ENCODE measurements at places on chromosomes 2 and 18. TPM values are rescaled to one million over a fixed set of nuclear protein-coding genes. Genes with fewer than 3 reads are reported as not detected.

DNA sequence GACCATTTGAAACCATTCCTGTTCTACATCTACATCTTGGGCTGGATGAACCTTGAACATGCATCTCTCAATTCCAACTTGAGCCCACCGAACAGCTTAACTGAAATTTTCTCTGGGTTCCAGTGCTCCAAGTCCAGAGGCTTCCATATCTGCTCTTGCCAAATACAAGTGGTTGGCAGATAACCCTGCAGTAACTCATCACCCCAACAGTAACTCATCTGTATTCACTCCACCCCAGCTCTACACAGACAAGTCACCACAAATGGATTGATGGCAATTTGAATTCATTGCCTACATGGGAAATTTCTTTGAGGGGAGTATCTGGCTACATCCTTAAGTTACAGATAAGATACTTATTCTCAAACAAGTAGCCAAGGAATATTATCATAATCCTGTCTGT is 502.4 kb upstream of the TNP1 start:
- no peak for DNase-seq
- no peaks in the 10 kb centered on the region for H3K36me3 ChIP-seq
- no peak overlapping the region for H3K27ac ChIP-seq
- peaks cover 4% of the 10 kb centered on the region for H3K27me3 ChIP-seq

DNA sequence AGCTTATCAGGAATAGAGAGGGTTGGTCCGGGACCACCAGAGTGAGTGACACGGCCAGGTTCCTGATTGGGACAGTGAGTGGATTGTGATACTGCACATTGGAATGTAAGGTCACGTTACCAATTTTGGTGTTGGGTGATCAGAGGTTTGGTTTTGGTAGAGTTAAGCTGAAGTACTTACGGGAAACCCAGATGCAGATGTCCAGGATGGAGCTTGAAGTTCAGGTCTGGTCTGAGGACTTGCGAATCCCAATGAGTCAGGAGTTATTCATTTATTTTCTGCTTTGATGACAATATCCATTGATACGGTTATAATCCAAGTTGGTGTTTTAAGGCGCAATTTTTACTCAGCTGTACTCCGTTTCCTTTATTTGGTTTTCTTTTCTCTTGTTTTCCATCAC is 273.6 kb downstream of the ALPK2 start:
- H3K27me3 ChIP-seq = no peaks in the 10 kb centered on the region
- H3K4me3 ChIP-seq = no peak overlapping the region
- DNase-seq = no peak
- no peaks in the 10 kb centered on the region for H3K4me1 ChIP-seq

The PECR gene
- 30.3 TPM for total RNA-seq

The SFT2D3 gene
- 5.5 TPM for total RNA-seq

DNA sequence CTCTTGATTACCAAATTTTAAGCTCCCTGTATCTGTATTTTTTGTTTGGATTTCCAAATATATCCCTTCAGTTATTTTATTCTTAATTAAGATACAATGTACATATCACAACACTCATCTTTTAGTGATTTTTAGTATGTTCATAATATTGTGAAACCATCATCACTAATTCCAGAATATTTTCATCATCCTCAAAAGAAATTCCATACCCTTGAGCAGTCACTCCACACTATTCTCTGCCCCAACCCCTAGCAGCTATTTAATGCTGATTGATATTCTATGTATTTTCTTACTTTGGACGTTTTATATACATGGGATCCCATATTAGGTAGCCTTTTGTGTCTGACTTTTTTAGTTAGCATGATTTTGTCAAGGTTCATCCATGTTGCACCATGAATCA is 127.4 kb upstream of the SLC8A1 start:
- no peak for DNase-seq
- H3K36me3 ChIP-seq = no peaks in the 10 kb centered on the region
- no peaks in the 10 kb centered on the region for H3K27me3 ChIP-seq
- no peak overlapping the region for H3K27ac ChIP-seq
- no peak overlapping the region for H3K4me3 ChIP-seq

The TWIST2 gene
- not detected for total RNA-seq

The SLC5A7 gene
- total RNA-seq = not detected

The FTCDNL1 gene
- 1.9 TPM for total RNA-seq

- H3K36me3 ChIP-seq = no peaks in the 10 kb centered on the region
- H3K27ac ChIP-seq = no peak overlapping the region
- DNase-seq = no peak
- no peak overlapping the region for H3K4me3 ChIP-seq
These were observed 69.4 kb upstream of the COPS8 start for GRCh38 chr2:237016121-237016915.

The GPR148 gene
- total RNA-seq = not detected

- peaks cover 11% of the 10 kb centered on the region for H3K4me1 ChIP-seq
- no peak overlapping the region for H3K27ac ChIP-seq
- no peaks in the 10 kb centered on the region for H3K27me3 ChIP-seq
- no peaks in the 10 kb centered on the region for H3K36me3 ChIP-seq
- no peak for DNase-seq
These were observed 50.9 kb downstream of the NCAPH start for GRCh38 chr2:96386470-96386869.

- H3K36me3 ChIP-seq = no peaks in the 10 kb centered on the region
- H3K27me3 ChIP-seq = no peaks in the 10 kb centered on the region
- H3K4me3 ChIP-seq = no peak overlapping the region
- no peak overlapping the region for H3K27ac ChIP-seq
These were observed 106.9 kb downstream of the FBXO15 start for GRCh38 chr18:74040459-74041332.

GRCh38 chr2:37721201-37721560 is 49.7 kb upstream of the CDC42EP3 start:
- H3K4me1 ChIP-seq = peaks cover 2% of the 10 kb centered on the region
- no peak overlapping the region for H3K4me3 ChIP-seq
- no peak overlapping the region for H3K27ac ChIP-seq
- H3K27me3 ChIP-seq = no peaks in the 10 kb centered on the region
- DNase-seq = no peak

DNA sequence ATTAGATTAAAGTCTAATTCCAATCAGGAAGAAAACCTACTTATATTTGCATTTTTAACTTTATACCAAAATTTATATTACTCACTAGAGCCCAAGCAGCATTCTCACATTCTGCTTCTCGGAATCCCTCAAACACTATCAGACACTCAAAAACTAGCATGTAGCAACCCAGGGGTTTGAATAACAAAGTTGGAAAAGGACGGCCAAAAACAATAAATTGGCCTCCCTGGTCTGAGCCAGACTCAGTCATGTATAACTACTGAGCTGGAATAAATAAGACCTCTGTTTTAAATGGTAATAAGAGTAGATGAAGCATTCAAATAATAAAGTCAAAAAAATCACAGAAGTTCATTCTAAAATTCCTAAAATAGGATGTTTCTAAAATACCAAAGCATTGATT is 290.9 kb downstream of the IRS1 start:
- DNase-seq = no peak
- H3K36me3 ChIP-seq = no peaks in the 10 kb centered on the region
- no peak overlapping the region for H3K27ac ChIP-seq
- no peak overlapping the region for H3K4me3 ChIP-seq

DNA sequence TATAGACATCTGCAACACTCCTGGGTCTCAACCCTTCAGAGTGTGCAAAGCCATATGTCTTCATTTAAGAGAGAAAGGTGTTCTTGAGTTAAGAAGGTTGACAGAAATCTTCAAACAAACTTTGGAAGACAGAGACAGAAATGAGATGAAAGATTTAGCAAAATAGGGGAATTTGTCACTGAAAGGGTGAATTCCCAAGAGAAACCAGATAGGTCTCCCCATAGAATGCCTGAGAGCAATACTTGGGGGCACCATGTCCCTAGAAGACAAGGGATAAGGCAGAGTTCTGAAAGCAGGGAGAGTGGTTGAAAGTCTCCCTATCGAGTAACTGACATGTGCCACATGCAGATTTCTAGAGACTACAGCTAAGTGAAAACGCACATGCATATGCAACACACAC is 50.0 kb downstream of the AP1S3 start:
- DNase-seq = no peak
- no peak overlapping the region for H3K4me3 ChIP-seq
- H3K27me3 ChIP-seq = peaks cover 10% of the 10 kb centered on the region
- H3K36me3 ChIP-seq = no peaks in the 10 kb centered on the region
- peaks cover 2% of the 10 kb centered on the region for H3K4me1 ChIP-seq

The WNT6 gene
- total RNA-seq = not detected

The SOWAHC gene
- total RNA-seq = not detected

The CCDC74B gene
- total RNA-seq = 3.2 TPM

The CIAO1 gene
- 64.9 TPM for total RNA-seq

The TMEM131 gene
- 40.7 TPM for total RNA-seq

GRCh38 chr2:204104811-204105210 is 168.2 kb downstream of the ICOS start:
- no peak overlapping the region for H3K4me3 ChIP-seq
- H3K27ac ChIP-seq = no peak overlapping the region
- DNase-seq = no peak
- H3K27me3 ChIP-seq = no peaks in the 10 kb centered on the region
- H3K36me3 ChIP-seq = no peaks in the 10 kb centered on the region

- H3K4me3 ChIP-seq = no peak overlapping the region
- H3K27me3 ChIP-seq = no peaks in the 10 kb centered on the region
- no peaks in the 10 kb centered on the region for H3K36me3 ChIP-seq
- H3K4me1 ChIP-seq = no peaks in the 10 kb centered on the region
- H3K27ac ChIP-seq = no peak overlapping the region
- DNase-seq = no peak
These were observed 163.7 kb upstream of the PXDN start for GRCh38 chr2:1907849-1908533.

The RGPD3 gene
- total RNA-seq = 0.31 TPM

- H3K27me3 ChIP-seq = peaks cover 36% of the 10 kb centered on the region
- no peaks in the 10 kb centered on the region for H3K36me3 ChIP-seq
- H3K4me1 ChIP-seq = peaks cover 11% of the 10 kb centered on the region
These were observed 52.2 kb downstream of the CDK15 start for GRCh38 chr2:201858281-201859184.

The AGAP1 gene
- 0.82 TPM for total RNA-seq

The ADAM17 gene
- total RNA-seq = 25.0 TPM

DNA sequence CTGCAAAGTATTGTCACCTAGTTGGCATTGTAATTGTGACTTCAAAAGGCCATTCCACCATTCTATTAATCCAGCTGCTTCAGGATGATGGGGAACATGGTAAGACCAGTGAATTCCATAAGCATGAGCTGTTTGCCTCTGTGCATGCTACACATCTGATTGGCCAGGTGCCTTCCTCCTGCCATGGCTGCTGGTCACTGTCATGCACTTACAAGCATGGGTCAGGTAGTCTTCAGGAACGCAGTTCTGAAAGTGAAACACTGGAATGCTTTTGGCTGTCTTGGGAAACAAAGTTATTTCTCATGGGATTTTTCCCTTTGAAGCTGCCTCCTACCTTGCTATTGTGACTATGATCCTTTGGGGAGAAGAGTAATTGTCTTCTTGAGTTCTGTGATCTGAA is 267.6 kb downstream of the GBX2 start:
- no peak overlapping the region for H3K4me3 ChIP-seq
- peaks cover 5% of the 10 kb centered on the region for H3K27me3 ChIP-seq
- H3K27ac ChIP-seq = no peak overlapping the region
- no peaks in the 10 kb centered on the region for H3K4me1 ChIP-seq
- DNase-seq = no peak
- H3K36me3 ChIP-seq = no peaks in the 10 kb centered on the region

DNA sequence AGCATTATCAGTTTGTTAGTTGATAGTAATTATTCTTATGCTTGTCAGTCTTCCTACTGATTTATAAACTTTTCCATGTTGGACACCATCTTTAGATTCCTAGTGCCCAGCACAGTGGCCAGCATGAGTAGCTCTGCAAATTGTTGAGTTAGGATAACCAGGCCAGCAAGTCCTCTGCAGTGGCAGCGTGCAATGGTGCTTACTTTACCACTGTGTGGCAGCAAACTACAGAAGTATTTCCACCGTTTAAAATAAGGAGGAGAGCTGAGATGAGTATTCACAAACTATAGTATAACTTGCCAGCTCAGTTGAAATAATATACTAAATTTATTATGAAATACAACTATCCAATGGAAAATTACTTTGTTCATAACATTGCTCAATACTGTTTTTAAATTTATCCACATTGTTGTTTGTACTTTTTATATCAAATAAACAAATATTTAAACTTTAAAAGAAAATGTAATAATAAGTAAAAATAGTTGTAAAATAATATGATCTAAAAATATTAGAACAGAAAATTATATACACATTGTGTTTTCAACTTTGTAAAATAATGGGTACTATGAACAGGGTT is 9.3 kb upstream of the THADA start:
- no peak overlapping the region for H3K27ac ChIP-seq
- no peak overlapping the region for H3K4me3 ChIP-seq
- H3K36me3 ChIP-seq = no peaks in the 10 kb centered on the region
- DNase-seq = peak; percentile 50
- peaks cover 4% of the 10 kb centered on the region for H3K4me1 ChIP-seq

GRCh38 chr2:39179974-39180960 is 59.4 kb upstream of the SOS1 start:
- H3K36me3 ChIP-seq = peaks cover 13% of the 10 kb centered on the region
- no peak overlapping the region for H3K27ac ChIP-seq
- peaks cover 4% of the 10 kb centered on the region for H3K4me1 ChIP-seq

The CNDP1 gene
- not detected for total RNA-seq

The CAPG gene
- 288 TPM for total RNA-seq

DNA sequence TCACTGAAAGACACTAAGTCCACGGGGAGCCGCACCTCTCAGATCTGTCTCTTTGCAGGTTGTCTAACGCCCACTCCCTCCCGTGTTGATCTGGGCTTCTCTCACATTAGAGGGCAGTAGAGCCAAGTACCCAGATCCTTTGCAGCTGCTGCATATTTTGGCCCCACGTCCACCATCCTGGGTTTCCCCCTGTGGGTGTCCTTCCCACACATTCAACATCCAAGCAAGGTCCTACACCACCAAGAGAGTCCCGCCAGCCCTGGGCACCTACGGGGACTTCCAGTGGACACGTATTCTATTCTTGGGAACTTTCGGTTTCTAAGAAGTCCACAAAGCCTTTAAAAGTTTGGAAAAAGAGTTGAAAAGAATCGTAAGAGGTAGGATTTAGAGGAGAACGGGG is 116.6 kb downstream of the ATL2 start:
- no peak overlapping the region for H3K4me3 ChIP-seq
- no peak for DNase-seq
- no peaks in the 10 kb centered on the region for H3K4me1 ChIP-seq
- no peaks in the 10 kb centered on the region for H3K36me3 ChIP-seq
- H3K27ac ChIP-seq = no peak overlapping the region

DNA sequence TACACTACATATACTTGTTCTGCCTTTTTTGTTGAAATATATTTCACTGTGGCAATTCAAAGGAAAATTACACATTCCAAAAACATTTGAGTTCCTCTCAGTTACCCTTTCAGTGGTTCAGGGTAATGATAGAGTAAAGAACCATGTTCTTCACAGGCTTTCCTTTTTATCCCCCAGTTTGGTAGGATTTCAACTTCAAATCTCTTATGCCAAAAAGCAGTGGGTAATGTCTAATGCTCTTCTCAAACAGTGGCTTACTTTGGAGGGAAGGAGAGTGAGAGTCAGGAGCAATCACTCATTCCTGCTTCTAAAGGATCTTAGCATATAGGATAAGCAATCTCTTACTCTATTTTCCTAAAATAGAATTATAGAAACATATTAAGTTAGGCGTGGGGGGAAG is 290.6 kb downstream of the ZEB2 start:
- H3K4me3 ChIP-seq = no peak overlapping the region
- peaks cover 7% of the 10 kb centered on the region for H3K36me3 ChIP-seq
- no peak overlapping the region for H3K27ac ChIP-seq
- H3K27me3 ChIP-seq = no peaks in the 10 kb centered on the region

The ICOS gene
- 31.1 TPM for total RNA-seq

Measured in activated CD8-positive, alpha-beta T cell treated with anti-CD3 and anti-CD28 coated beads, Interleukin-2, amount 10 ng/mL, durations not matched to agents 7 days and 5 days (primary cell).